ENCODE measurements at places on chromosomes 12 and 14. TPM values are rescaled to one million over a fixed set of nuclear protein-coding genes. Genes with fewer than 3 reads are reported as not detected.

DNA sequence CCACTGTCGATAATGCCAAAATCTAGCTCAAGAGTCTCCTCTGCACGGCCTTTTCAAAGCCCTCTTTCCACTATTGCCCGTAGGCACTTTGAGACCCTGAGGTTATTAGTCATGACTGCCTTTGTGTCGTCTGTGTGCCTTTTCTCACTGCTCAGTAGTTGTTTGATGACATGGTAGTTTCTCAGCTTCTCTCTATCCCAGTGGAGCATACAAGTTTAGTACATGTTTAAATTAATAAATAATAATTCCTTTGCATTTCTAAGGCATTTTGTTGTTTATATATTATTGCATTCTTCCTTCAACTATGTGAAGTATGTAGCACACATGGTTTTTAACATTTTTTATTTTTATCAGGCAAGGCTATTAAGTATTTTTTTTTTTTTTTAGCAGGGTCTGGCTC lies 458.1 kb downstream of the PCNX1 start:
- no peak for DNase-seq

GRCh38 chr12:129394177-129394825 lies 509.5 kb downstream of the TMEM132D start:
- no peak for DNase-seq

DNA sequence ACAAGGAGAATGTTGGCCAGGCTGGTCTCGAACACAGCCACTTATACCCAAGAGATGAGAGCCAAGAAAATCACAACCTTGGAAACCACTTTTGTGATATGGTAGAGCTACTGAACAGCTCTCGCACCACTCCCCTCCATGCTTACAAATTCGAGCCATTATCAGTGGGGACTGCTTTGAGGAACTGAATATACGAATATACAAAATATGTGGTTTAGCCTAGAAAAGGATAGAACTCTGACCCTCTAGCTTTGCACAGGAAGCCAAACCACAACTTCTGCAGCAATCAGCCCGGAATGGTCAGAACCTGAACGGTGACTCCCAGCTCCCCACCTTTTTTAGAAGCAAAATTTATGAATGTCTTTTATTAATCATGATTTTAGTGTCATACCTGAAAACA lies 129.8 kb upstream of the TMEM132C start:
- no peak for DNase-seq

DNA sequence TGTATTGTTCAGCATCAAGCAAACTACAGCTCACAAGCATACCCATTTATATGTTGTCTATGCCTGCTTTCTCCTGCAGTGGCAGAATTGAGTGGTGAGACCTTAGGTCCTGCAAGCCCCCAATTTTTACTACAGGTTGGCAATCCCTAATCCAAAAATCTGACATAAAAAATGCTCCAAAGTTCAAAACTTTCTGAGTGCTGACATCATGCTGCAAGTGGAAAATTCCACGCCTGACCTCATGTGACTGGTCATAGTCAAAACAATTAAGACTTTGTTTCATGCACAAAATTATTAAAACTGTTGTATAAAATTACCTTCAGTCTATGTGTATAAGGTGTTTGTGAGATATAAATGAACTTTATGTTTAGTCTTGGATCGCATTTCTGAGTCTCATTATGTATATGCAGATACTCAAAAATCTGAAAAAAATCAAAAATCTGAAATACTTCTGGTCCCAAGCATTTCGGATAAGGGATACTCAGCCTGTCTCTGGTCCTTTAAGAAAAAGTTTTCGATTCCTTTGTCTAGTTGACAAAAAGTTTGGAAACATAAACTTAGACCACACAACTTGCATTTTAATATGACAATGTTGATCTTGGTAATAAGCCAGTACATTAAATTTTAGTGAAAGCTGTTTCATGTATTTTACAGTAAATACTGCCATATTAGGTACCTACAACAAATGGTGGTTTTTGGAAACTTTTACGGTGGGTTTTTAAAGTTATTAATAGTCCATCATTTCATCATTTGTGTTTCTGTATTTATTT lies 81.5 kb downstream of the AEBP2 start:
- DNase-seq, result no peak

- no peak for DNase-seq
Measured at GRCh38 chr14:89672636-89673511, 255.8 kb upstream of the FOXN3 start.

GRCh38 chr14:75597149-75597548 lies 18.7 kb downstream of the FLVCR2 start:
- DNase-seq, result no peak

DNA sequence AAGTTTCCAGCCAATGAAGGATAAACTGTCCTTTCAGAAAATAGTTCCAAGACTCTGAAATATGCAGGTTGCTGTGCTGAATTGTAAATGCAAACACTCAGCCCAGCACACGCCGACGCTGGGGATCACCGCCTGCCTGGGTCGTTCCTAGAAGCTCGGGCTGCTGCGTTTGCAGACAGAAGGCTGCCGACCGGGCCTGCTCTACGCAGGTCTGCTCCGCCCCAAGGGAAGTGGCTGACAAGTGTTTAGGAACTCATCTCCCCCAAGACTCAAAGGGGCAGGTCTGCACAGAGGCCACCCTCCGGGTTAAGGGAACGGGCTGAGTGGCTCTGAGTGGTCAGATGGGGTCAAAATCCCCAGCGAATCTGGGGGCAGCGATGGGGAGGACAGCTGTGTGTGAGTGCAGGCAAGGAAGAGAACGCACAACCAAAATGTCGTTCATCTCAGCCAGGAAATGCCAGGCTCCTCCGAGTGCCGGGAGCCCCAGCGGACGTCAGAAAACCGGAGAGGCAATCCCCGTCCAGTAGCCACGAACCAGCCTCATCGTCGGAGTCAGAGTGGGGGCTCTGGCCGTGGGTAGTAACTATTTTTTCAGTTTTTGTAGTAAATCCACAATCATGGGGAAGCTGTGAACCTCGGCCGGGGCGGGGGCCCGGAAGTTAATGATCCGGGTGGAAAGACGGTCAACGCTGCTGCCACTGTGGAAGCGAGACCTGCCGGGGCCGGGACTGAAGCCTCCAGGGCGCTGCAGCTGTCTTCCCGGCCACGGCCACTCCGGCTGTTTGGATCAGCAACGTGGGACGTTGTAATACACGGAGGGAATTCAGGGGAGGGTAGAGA lies 6.0 kb downstream of the GALNT9 start:
- no peak for DNase-seq

GRCh38 chr14:42469637-42470426 lies 863.2 kb downstream of the LRFN5 start:
- DNase-seq, result no peak

- DNase-seq, result no peak
Measured at GRCh38 chr12:109873653-109874052, 6.7 kb downstream of the GLTP start.

DNA sequence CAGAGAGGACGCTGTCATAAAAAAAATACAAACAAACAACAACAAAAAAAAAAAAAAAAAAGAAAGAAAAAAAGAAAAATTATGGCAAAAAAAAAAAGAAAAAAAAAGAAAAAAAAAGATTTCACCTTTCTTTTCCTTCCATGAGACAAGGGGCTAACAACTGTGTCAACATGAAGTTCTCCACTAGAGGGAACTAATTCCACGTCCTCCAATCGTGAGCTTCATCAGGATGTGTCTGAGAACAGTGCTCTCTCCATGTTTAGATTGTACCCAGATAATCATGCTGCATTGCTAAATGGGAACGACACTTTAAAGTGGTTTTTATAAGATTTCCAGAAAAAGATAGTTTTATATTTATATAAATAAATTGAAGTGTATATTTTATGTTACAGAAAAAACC lies 96.2 kb upstream of the PTPRB start:
- no peak for DNase-seq

DNA sequence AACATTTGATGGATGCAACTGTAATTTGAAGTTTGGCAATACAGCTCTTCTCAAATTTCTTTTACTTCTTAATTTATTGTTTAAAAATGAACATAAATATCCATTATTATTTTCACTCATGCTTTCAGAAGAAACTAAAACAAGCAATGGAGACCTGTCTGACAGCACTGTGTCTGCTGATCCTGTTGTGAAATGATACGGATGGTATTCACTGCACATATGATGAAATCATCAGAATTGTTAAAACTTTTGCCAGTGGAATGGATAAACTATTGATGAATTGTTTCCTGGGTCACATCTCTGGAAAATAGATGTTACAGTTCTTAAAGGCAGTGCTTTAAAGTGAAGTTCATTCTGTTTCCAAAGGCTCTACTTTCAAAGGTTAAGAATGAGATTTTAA lies 59.2 kb downstream of the WASHC4 start:
- no peak for DNase-seq

DNA sequence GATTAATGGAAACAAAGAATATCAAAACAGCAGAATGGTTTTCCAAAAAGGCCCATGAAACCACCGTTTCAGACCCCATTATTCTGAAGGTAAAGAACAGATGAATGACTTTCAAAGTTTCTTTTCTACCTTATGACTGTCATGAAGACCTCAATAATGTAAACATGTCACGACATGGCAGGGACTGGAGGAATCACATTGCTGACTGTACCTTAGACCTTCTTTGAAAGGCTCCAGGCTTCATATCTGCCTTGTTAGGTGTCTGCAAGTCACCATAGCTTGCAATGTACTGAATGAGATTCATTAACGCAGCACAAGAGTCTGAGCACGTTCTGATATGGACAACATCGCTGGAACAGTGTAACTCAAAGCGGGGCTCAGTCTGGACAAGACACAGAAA lies 52.2 kb downstream of the ATG2B start:
- DNase-seq, result no peak

- no peak for DNase-seq
Measured at GRCh38 chr12:9760699-9761418, at the start of gene CD69. TSS of gene CD69 (minus strand) at chr12:9760901. CDS start at chr12:9760820, 81 bp downstream.

DNA sequence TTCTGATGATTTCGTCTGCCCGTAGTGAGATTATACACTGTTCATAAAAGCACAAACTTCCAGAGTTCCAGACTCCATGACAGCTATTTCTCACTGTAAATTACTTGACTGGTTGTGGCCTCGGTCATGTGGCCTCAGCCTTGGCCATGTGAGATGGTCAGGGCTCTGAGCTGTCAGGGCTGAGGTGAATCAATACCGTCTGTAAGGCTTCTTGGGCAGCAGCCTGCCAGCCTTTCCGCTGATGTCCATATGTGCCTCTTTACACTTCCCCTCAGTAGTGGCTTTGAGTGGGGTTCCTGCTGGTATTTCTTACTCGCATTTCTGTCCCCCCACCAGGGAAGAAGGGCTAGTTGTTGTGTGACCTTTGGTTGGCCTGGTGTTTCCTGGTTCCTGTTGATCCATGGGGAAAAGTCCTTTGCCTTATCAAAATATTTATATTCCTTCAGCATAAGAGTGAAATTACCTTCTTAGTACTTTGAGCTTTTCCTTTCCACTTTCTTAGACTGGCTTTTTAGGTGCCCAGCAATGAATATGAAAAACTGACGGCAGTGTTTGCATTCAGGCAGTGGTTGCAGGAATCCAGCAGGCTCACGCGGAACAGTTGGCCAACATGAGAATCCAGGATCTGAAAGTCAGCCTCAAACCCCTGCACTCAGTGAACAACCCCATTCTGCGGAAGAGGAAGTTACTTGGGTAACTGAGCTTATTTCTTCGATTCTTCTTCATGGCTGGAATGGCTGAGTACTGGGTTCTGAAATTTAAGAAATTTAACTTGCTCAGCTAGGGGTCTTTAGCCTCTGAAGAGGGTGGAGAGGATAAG lies 46.1 kb downstream of the MAPKAPK5 start:
- peak; percentile 23 for DNase-seq

DNA sequence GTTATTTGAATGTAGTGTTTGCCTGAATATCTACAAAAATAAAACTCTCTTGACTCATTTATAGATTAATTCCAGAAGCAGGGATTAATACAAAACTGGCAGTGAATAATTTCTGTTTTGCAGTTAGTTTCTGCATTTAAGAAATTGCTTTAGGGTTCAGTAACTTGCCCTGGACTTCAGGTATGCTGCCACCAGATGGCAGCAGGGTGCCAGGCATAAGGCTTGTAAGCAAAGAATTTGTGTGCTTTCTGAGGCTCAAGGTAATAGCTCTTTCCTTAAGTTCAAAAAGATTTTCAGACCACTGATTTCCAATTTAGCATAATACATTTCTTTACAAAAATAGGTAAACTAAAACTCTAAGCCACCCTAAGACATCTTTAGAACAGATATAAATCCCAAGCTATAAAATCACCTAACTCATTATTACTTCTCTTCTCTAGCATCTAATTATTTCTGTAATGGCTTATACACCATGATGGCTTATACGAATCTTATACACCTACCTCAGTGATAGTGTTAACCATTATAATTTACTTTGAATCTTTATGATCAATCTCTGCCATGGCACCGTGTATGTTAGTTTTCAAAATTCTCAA lies 398.3 kb downstream of the APAF1 start:
- peak; percentile 80 for DNase-seq

DNA sequence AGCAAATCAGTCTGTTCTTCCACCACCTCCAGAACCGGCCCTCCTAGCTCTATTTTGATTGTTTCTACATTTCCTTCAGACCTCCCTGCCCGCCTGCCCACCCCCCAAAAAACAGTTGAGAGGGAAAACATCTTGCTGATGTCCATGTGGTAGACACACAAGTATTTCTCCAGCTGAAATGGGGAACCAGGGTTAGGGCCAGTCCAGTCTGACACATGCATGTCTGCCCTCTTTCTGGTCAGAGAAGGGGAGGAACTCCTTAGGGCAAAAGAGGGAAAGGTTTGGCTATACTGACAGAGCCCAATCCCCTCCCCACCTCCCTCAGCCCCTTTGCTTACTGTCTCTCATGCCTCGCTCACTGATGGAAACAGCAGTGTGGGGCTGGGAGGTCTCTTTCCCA lies 3.4 kb downstream of the CD9 start:
- no peak for DNase-seq

- no peak for DNase-seq
Measured at GRCh38 chr14:103552846-103553210, 9.6 kb downstream of the BAG5 start.

DNA sequence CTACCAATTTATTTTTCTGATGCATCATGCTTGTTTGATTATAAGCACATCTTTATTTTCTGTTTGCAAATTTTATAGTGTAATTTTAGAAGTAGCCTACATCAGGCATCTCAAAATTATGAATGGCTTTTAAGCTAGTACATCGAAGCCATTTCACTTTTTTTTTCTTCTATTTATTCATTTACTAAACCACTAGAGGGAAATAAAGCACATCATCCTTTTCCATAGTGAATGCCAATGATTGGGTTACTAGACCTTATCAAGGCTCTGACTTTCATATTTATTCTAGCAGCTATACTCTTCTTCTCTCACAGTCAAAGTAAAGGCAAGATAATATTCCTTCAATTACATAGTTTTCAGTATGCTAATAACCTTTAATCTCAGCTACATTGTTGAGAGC lies 736.4 kb upstream of the LRFN5 start:
- no peak for DNase-seq

Gene LTBR
- not detected for total RNA-seq

Gene RDH11
- total RNA-seq, result 94.7 TPM

Gene FIGNL2
- total RNA-seq, result 107 TPM

Gene DCAF4
- 23.4 TPM for total RNA-seq

Gene CACNB3
- 155 TPM for total RNA-seq

Gene VPS33A
- total RNA-seq, result 49.2 TPM

Gene ARMH4
- total RNA-seq, result 57.1 TPM

Gene KLRG1
- 5.2 TPM for total RNA-seq

Gene LRFN5
- total RNA-seq, result 7.3 TPM

Gene NKX2-1
- total RNA-seq, result not detected

Gene TNFRSF1A
- 7.4 TPM for total RNA-seq

Gene DLK1
- 37.3 TPM for total RNA-seq

Gene ATG14
- 13.5 TPM for total RNA-seq

Gene ZNF385A
- 26.6 TPM for total RNA-seq

Gene KLHDC1
- total RNA-seq, result 0.98 TPM
